ENCODE measurements at places on chromosomes 6 and 20.

DNA sequence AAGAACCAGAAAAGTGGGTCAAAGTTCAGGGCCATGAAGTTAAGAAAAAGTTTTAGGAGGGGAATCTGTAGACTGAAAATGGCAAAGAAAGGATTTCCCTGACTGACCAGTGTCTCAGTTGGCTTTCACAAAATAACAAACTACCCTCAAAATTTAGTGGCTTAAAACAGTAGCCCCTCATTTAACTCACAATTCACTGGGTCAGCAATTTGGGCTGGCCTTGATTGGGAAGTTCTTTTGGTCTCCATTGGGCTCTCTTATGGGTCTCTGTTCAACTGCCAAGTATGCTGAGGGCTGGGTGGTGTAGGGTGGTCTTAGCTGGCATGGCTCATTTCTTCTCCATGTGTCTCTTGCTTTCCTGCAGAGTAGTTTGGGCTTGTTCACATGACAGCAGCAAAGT, 161.5 kb downstream of the PLCB4 start:
- no peak overlapping the region for H3K4me3 ChIP-seq
- H3K4me1 ChIP-seq: no peaks in the 10 kb centered on the region
- no peaks in the 10 kb centered on the region for H3K36me3 ChIP-seq
- no peak for DNase-seq
- H3K27me3 ChIP-seq: no peaks in the 10 kb centered on the region

DNA sequence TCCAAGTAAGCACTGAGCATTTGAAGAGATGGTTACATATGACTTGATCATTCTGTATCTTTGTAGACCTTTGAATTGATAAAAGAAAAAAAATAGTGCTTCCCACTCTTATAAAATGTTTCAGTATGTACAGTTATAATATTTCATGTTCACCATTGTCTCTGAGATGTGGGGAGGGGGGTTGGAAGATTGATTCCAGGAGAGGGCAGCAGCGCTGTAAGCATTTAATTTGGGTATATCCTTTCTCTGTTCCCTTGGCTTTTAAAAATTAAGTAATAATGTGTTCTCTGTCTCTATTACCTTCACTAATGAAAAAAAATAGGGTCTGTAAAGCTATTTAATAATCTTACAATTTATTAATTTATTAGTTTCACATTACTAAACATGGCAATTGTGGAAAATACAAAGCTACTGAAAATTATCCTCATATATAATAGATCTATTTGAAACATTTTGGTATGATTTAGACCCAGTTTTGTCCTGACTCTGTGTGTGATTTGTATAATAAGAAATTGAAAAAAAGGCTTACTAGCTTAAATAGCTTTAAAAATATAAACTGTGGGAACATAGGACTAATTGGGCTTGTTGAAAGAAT, 341.2 kb downstream of the CDKAL1 start:
- no peak overlapping the region for H3K27ac ChIP-seq
- H3K27me3 ChIP-seq: no peaks in the 10 kb centered on the region
- no peak for DNase-seq
- no peaks in the 10 kb centered on the region for H3K36me3 ChIP-seq
- no peak overlapping the region for H3K4me3 ChIP-seq

GRCh38 chr20:62303340-62304226, 786 bp downstream of the ADRM1 start:
- H3K4me1 ChIP-seq: peaks cover 41% of the 10 kb centered on the region
- H3K27ac ChIP-seq: peak overlapping the region; percentile 97
- H3K27me3 ChIP-seq: no peaks in the 10 kb centered on the region
- no peak for DNase-seq
- H3K36me3 ChIP-seq: peaks cover 38% of the 10 kb centered on the region
- H3K4me3 ChIP-seq: peak overlapping the region; percentile 56

DNA sequence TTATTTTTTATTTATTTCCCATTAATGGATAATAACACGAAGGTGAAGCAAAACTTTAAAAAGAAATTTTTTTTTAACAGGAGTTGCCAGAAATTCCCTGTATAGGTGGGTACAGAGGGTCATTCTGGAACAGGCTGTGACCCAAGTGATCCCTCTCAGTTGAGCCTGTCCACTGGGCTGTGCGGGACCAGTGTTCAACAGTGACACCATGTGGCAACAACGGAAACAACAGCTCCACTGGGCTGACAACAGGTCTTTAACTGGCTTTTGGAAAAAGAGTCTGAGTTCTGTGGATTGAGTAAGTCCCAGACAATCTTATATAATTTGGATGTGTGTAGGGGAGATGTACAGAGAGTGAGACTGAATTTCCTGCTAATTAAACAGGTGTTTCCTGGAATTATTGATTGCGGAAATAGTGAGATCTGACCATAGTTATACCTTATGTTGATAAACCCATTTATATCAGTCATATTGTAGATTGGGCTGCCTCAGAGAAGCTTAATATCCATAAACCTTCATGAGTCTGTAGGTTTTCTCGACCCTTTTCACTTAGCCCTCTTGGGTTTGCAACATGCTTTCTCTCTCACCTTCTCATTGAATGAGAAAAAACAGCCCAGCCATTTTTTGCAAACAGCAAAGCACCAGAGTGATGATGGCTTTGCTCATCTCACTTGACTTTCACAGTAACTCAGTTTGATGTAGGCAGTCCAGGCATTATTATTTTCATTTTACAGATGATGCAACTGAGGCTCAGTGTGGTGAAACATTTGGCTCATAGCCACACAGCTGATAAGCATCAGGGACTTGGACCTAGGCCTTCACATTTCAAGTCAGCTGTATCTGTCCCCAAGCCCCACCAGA, 17.5 kb downstream of the KIAA1755 start:
- no peaks in the 10 kb centered on the region for H3K27me3 ChIP-seq
- no peaks in the 10 kb centered on the region for H3K36me3 ChIP-seq
- no peak overlapping the region for H3K4me3 ChIP-seq
- no peak overlapping the region for H3K27ac ChIP-seq

GRCh38 chr20:51404297-51405060, 138.0 kb downstream of the NFATC2 start:
- H3K27me3 ChIP-seq: no peaks in the 10 kb centered on the region
- H3K36me3 ChIP-seq: no peaks in the 10 kb centered on the region
- peak overlapping the region; percentile 61 for H3K27ac ChIP-seq
- DNase-seq: peak; percentile 69
- peaks cover 3% of the 10 kb centered on the region for H3K4me1 ChIP-seq

GRCh38 chr6:108765495-108765894, 82.7 kb upstream of the ARMC2 start:
- H3K36me3 ChIP-seq: no peaks in the 10 kb centered on the region
- DNase-seq: no peak
- H3K27ac ChIP-seq: no peak overlapping the region
- H3K27me3 ChIP-seq: no peaks in the 10 kb centered on the region
- no peak overlapping the region for H3K4me3 ChIP-seq

- H3K27ac ChIP-seq: no peak overlapping the region
- H3K36me3 ChIP-seq: peaks cover 3% of the 10 kb centered on the region
- peaks cover 8% of the 10 kb centered on the region for H3K4me1 ChIP-seq
- H3K27me3 ChIP-seq: no peaks in the 10 kb centered on the region
- no peak for DNase-seq
- no peak overlapping the region for H3K4me3 ChIP-seq
Observed at GRCh38 chr20:48626226-48626937, 201.4 kb downstream of the PREX1 start.

- peaks cover 9% of the 10 kb centered on the region for H3K36me3 ChIP-seq
- peak; percentile 83 for DNase-seq
- H3K4me1 ChIP-seq: peaks cover 34% of the 10 kb centered on the region
- H3K4me3 ChIP-seq: peak overlapping the region; percentile 92
- peak overlapping the region; percentile 100 for H3K27ac ChIP-seq
- no peaks in the 10 kb centered on the region for H3K27me3 ChIP-seq
Observed at GRCh38 chr6:108562503-108562993, 1.8 kb downstream of the FOXO3 start.

DNA sequence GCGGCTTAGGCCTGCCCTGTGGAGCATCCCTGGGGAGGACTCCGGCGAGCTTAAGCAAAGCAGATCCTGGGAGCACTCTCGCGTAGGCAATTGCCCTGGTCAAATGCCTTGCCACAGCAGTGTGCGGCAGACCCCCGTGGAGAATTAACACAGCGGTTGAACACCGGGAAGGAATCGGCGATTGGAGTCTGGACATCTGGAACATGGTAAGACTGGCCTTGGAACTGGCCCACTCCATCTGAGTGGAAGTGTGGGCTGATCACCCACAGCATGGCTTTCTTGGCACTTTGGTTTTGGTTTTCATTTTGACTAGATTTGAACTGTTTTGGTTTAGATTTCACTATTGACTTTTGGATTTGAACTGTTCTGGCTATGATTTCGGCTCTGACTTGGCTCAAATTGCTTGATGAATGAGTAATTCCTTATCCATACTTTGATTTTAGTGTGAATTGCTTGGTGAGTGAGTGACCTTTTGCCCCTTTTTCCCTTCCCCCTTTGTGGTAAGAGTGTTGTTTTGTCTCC, 300.7 kb downstream of the RNGTT start:
- peak; percentile 20 for DNase-seq
- H3K4me1 ChIP-seq: no peaks in the 10 kb centered on the region
- H3K27ac ChIP-seq: no peak overlapping the region
- H3K36me3 ChIP-seq: no peaks in the 10 kb centered on the region
- H3K27me3 ChIP-seq: no peaks in the 10 kb centered on the region

DNA sequence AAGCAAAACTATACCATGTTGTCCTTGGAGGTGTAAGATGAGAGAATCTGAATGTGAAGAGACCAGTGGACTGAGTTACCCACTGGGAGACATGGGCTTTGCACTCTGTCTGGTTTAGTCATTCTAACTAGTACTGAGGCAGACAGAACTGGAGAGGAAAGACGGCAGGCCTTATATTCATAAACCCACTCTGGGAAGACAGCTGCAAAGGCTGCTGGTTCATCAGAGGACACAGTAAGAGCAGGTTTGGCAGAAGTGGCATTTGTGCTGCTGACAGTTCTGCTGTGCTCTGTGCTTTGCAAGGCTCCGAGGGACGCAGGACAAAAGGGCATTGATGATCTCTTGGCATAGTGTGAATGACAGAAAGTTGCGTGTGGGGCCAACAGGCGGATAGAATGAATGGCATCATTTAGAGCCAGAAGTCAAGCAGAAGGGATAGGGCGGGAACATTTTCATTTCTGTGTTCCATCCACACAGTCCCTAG, 142.3 kb upstream of the TENT5A start:
- H3K27me3 ChIP-seq: no peaks in the 10 kb centered on the region
- H3K4me1 ChIP-seq: no peaks in the 10 kb centered on the region
- no peak for DNase-seq
- H3K4me3 ChIP-seq: no peak overlapping the region

DNA sequence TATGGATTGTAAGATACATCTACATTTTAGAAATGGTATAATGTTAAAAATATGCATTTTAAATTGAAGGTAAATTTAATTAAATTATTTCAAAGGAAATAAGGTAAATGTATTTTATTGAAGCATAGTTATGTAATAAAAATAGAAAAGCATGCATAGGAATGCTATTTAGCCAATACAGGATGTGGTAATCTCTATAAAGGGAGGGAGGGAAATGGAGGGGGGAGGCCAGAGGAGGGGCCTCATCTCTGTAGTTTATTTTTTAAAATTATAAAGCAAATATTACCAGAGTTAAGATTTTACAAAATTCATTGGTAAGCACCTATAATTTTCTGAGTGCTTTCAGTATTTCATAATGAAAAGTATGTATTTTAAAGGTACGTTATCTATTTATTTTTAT, 27.2 kb downstream of the SLC16A10 start:
- peaks cover 3% of the 10 kb centered on the region for H3K4me1 ChIP-seq
- no peaks in the 10 kb centered on the region for H3K27me3 ChIP-seq
- H3K4me3 ChIP-seq: no peak overlapping the region
- no peaks in the 10 kb centered on the region for H3K36me3 ChIP-seq
- DNase-seq: no peak

GRCh38 chr6:10425975-10426780, 11.3 kb upstream of the TFAP2A start:
- no peak for DNase-seq
- H3K27ac ChIP-seq: no peak overlapping the region
- peak overlapping the region; percentile 58 for H3K4me3 ChIP-seq
- peaks cover 15% of the 10 kb centered on the region for H3K4me1 ChIP-seq
- H3K36me3 ChIP-seq: no peaks in the 10 kb centered on the region

DNA sequence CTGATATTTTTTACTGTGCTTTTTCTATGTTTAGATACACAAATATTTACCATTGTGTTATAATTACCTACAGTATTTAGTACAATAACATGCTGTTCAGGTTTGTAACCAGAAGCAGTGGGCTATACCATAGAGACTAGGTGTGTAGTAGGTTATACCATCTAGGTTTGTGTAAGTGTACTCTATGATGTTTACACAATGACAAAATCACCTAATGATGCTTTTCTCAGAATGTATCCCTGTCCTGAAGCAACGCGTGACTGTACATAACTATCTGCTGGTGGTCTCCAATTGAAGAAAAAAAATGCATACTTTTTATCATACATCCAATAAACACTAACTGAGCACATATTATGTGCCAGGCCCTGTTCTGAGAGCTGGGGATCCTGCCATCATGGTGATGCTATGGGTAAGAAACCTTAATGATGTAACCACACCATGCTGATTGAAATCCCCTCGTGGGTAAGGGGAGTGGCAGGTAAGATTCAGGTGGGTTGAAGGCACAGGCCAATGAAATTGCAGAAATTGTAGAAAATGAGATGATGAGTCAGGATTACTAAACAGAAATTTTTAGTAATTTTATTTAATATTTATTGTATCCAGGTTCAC, 76.8 kb downstream of the FYN start:
- no peaks in the 10 kb centered on the region for H3K36me3 ChIP-seq
- H3K27me3 ChIP-seq: no peaks in the 10 kb centered on the region
- no peak overlapping the region for H3K27ac ChIP-seq
- no peak for DNase-seq
- no peak overlapping the region for H3K4me3 ChIP-seq

DNA sequence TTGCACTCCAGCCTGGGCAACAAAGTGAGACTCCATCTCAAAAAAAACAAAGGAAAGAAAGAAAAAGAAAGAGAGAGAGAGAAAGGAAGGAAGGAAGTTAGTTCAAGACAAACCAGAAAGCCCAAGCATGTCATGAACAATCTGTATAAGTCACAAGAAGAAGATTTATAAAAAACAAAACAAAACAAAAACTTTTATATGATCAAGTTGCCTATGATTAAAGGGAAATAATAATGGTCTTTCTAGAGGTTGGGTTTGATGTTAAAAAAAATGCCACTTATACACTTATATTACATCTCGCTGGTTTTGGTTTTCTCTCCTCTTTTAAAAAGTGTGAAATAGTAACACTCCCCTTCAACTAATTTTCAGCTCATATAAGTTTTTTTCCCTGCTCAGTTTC, 146.2 kb upstream of the CARMIL1 start:
- H3K36me3 ChIP-seq: no peaks in the 10 kb centered on the region
- H3K27ac ChIP-seq: no peak overlapping the region
- no peak overlapping the region for H3K4me3 ChIP-seq
- peaks cover 29% of the 10 kb centered on the region for H3K4me1 ChIP-seq
- H3K27me3 ChIP-seq: no peaks in the 10 kb centered on the region

DNA sequence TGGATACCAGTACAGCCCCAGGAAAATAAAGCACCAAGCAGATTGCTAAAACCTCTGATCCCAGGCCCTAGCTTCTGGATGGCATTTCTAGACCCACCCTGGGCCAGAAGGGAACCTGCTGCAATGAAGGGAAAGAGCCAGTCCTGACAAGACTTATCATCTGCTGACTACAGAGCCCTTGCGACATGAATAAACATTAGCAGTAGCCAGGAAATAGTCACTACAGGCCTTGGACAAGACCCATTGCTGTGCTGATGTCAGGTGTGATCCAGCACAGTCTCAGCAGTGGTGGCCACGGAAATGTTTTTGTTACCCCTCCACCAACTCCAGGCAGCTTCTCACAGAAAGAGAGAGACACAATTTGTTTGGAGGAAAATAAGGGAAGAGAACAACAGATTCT, 399.3 kb downstream of the HAO1 start:
- H3K4me1 ChIP-seq: no peaks in the 10 kb centered on the region
- no peak for DNase-seq
- no peak overlapping the region for H3K4me3 ChIP-seq
- H3K27ac ChIP-seq: no peak overlapping the region
- no peaks in the 10 kb centered on the region for H3K36me3 ChIP-seq

All from upper lobe of left lung (tissue), 6 donors.